Endothelial cell (in vitro differentiated cells): ENCODE measurements at places on chromosomes 2 and 18.

DNA sequence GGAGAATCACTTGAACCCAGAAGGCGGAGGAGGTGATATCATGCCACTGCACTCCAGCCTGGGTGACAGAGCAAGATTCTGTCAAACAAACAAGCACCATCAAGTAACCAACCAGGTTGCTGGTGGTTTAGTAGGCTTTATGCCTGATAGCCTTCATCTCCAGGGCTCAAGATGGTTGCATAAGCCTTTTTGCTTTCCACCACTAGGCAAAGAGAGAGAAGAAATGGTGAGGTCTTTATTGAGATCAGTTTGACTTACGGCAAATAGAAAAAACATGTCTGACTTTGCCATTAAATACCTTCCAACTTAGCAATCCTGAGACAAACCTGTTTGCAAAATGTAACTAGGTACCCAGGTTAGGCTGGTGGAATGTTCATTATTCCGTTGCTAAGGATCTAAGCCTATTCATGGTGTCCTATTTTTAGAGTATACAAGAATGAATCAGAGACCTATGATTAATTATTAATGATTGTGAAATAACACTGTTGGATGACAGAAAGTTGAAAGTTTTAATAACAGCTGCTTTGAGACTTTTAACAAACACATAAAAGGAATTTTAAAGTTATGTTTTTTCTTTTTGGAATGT lies 53.5 kb upstream of the SLC38A11 start:
- no peak for DNase-seq

DNA sequence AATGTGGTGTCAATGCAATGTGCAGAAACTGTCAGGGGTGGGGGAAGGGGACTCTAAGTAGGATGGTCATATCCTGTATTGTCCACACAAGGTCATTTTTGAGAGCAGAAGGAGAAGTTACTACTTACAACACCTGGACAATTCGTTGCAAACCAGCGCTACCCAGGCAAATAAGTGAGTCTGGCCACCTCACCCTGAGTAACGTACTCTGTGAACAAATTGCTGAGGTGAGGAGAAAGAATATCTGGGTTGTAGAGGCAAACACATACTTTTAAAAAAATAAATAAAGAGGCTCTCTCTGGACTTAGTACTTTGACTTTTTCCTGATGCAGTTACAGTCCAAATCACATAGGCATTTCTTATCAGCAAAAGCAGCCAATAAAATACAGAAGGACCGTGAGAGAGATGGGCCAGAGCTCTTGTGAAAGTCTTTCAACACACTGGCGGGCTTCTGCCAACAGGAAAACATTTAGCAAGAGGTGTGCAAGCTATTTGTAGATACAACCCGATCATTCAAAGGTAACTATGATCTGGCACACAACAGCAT lies 268.2 kb upstream of the ID2 start:
- no peak for DNase-seq

GRCh38 chr2:188984065-188984491 lies 9.9 kb downstream of the COL3A1 start:
- no peak for DNase-seq

GRCh38 chr2:116879650-116880160 lies 934.8 kb upstream of the DDX18 start:
- no peak for DNase-seq

DNA sequence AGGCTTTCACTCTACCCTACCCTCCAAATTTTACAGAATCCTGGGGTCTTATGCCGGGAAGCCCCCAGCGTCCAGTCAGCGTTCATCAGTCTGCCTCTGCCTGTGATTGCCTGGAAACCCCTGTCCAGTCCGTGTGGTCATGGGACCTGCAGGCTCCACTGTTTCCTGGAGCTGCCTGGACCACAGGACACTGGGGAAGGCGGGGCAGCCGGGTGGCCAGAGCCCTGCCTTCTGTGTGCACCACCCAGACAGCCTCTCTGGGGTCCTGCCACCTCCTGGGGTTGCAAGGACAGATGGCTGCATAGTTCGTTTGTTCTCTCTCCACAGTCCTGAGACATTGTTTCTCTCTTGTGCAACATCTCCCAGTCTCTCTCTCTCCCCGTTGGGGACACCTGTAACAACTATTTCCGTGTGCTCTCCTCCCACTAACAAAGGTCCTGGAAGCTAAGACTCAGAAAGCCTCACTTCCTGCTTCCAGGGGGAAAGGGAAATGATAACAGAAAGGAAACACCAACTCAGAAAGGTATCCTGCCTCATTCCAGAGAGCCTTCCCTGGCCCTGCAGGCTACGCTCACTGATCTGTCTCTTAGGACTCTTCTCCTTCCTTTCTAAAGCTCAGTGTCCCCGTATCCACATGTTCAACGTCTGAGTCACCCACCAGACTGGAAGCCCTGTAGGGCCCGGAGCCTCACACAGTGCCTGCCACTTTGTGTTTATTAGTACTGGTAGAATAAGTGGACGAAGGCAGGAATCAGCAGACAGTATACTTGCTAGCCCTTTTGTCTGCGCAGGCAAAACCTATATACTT lies 192.8 kb upstream of the RAB12 start:
- DNase-seq = peak; percentile 17

DNA sequence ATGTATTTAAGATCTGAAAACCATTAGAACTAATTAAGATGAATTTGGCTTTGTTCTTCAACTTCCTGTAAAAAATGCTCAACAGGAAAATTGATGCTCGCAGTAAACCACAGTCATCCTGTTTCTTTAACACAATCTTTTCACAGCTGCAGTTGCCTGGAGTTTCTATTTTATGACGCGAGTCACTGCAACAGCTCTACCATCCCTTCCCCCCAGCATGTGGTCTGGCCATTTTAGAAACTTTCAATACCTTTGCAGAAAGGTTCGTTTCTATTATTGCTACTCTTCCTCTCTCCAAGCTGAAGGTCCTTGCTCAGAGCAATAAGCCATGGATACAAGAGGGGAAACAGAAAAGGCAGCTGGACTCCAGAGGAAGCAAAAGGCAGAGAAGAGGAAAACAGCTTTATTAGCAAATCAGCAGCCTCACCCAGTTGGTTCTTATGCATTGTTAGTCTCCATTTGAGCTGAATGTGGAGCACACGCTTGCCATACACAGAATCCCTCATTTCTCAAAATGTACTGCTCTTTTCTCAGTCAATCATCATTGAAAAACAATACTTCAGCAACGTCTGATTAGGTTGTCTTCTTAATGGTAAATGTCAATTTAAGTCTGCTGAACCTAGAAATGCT lies 3.9 kb downstream of the WIPF1 start:
- DNase-seq = peak; percentile 41

DNA sequence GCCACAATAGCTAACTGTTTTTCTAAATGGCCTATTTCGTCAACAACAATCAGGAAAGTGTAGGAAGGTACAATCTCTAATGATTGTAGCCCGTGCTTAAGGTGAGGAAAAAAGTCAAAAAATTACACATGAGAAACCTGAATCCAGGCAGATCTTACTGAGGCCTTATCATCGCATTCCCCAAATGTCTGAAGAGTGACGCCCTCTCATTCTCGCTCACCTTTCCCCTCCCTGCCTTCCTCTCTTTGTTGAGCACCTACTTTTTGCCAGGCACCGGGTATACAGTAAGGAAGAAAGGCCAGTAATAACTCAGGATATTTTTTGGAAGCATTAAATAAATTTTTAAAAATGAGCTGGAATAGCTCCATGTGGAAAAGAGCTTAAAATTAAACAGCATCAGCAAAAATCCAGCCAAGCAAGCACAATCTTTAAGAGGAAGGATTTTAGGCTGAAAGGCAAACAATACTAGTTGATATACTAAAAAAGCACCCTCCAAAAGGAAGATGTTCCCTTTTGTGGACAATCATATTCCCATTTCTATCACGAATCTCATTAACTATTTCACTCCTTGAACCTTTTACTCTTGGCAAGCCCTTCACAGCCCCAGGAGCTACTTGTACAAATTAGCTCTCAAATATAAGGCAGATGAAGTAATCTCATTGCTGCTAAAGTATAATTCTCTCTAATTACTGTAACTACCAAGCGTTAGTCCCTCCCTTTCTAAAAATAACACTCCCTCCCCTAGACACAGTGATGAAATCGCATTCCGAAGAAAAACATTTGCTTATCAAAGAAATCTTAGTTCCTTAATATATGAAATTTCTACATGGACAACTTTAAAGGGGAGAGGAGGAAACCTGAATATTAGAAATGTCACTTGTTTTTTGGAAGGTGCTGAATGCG lies 40.0 kb downstream of the STAT1 start:
- no peak for DNase-seq

DNA sequence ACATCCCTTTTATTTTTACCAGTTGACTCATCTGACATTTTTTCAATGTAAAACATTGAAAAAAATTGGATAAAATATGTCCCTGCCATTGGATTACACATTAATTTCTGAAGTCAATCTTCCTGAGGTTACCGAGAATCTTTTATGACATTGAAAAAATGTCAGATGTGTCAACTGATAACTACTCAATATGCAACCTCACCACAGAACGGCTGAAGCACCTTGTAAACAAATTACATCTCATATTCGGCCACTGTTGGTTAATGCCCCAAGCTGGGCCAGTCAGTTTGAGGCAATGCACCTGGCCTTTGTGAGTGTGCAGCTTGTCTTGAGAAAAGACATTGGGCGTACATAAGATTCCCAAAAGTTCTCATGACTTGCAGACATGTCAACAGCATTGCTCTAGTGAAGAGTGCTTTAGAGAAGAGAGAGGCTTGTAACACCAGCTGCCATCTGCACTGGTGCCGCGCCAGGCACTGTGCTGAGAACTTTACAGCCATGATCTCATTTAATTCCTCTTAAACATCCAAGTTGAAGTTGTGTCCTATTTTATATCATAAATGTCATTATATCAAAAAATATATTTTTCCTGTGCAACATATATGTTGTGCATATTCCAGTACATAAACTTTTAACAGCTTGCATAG lies 112.7 kb upstream of the SLC35G4 start:
- DNase-seq = no peak

DNA sequence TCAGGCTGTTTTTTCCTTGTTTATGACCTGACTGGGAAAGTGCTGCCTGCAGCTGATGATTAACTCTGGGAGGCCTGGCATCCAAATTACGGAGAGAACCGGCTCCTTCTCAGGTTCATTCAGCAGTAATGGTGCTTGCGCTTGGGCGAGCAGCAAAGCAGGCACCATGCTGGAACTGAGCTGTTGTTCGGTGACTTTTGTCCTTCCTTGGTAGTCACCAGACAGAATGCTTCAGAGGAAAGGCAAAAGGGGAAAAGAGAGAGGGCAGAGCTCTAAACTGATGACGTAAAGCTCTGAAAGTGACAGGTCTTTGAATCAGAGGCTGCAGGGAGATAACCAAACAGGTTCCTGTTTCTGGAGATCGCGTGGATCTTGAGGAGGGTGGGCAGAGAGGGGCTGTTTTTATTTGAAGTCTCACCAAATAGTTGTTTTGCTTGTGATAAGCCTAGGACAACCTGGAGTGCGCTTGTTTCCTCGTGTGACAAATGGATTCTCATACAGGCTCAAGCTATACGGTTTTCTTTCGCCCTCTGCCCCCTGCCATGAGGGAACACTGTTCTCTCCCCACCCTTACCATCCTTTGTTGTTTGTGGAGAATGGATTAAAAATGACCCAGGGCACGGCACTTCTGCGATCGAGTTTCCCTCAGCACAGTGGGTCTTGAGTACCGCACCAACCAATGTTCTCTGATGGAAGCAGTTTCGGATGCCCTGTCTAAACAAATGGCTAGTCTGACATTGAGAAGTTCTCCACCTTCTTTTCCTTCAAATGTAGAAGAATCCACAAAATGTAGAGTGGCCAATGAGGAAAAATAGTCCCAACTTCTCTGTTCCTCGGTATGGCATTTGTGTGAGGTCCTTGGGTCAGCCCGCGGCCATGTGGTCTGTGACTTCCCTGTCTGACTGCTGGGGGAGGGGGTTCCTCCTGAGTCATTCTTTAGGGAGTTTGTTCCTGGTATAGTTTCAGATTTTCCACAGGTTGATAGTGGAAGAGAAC lies 1.3 kb downstream of the RASGRP3 start:
- no peak for DNase-seq

DNA sequence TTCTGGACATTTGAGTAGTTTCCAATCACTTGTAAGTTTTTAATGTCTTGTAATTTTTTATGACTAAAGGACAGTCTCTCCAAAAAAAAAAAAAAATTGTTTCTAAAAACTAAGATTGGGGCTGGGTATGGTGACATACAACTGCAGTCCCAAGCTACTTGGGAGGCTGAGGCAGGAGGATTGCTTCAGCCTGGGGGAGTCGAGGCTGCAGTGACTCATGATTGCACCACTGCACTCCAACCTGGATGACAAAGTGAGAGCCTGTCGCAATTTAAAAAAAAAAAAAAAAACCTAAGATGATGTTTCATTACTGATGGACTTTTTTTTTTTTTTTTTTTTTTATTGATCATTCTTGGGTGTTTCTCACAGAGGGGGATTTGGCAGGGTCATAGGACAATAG lies 34.4 kb upstream of the PKDCC start:
- no peak for DNase-seq

- DNase-seq = peak; percentile 62
Observed at GRCh38 chr2:74374509-74375205, 5.5 kb downstream of the DCTN1 start.

DNA sequence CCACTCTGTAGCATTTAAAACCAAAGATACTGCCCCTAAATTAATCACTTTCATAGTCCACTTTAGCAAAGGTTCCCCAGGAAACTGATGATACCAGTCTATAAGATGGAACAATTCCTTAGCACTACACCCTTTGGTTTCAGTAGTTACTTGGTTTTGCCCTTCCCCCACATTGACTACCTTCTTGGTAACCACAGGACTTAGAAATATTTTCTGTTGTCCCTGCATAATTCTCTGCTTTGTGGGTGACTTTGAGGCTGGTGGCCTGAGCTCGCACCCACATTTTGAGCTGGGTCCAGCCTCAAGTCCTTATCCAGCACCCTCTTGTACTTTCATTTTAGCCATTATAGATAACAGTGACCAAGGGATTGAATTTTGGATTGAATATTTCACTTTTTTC lies 23.1 kb downstream of the ELP2 start:
- no peak for DNase-seq
